ENCODE measurements at places on chromosomes 3 and 15.

DNA sequence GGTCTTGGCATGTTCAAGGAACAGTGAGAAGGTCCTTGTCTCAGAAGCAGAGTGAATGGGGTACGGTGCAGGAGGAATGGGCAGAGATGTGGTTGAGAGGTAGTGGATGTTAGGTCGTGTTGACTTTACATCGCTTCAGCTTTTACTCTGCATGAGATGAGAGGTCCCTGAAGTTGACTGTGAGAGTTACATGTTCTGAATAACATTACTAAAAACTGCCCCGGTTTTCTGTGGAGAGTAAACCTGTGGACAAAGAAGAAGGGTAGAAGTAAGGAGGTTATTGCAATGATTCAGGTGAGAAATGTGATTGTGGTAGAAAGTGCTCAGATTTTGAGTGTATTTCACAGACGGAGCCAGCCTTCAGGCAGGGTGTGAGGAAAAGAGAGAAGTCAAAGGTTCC is 105.6 kb downstream of the ARNT2 start:
- no peak for DNase-seq

DNA sequence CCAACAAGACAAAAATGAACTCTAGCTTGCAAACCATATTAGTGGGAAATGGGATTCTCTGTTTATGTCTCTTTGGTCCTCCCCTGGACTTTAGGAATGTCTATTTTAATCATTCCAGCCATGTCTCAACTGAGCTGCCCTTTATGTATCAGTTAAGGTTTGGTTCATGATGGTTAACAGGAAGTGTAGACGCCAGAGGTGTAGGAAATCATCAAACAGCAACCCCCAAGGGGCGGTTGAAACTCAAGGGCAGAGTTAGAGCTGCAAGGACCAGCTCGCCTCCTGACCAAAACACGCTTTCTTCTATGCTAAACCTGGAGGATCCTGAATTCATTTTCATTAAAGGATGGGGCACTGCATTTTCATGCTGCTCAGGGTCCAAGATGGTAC is 53.7 kb upstream of the HEG1 start:
- no peak for DNase-seq

DNA sequence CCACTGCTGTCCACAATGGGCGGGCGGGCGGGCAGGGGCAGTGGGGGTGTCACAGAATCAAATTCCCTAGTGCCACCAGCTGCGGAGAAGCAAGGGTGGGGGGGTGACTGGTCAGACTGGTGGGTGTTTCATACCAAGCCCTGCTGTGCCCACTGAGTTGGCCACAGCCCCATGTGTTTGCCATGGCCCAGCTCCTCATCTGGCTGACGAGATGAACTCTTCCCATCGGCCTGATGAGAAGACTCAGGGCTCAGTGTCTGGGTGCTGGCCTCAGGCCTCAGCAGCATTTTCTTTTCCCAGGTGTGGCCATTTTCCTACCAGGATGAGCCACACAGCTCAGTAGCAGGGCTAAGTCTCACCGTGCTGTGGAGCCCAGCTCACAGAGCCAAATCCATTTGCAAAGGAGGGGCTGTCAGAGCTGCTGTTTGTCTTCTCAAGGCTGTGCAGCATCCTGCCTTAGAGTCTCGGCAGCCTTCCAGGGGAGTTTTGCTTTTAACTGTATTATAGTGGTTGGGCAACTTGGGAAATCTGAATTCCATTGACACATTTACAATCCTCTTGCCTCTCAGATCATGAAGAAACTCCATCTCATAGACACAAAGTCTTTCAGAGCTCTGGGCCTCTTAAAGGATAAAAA is 176.8 kb downstream of the ABHD5 start:
- DNase-seq = no peak

DNA sequence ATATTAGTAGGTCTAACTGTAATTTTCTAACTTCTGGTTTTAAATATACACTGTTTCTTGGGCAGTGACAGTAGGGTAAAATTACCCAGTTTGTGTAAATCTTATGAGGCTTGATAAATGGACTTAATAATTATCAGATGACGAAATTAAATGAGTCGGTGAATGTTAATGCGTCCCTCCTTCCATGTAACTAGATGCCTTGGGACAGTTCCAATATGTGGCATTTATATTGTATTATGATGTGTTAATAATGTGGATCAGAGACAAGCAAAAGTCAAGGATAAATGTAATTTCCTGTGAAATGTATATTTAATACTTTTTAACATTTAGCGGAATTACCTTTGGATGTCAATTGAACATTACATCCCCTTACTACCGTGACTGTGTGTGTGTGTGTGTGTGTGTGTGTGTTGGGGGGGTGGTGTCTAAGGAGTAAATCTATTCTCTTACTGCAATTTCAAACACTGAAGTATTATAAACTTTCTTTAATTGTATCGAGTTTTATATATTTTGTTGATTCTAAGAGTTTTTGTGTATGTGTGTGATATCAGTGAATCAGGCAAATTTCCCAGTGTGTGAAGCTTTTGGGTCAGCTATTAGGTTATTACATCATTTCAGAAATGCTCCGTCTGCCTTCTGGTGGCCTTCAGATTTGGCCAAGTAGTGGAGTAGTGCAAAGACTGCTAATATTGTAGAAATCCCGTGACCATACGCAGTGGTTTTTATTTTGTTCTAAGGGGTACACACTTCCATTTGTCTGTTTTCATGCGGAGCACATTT is 50.1 kb downstream of the CNTN4 start:
- no peak for DNase-seq

- DNase-seq = no peak
These were observed 88.2 kb downstream of the FAIM start for GRCh38 chr3:138696666-138697370.

DNA sequence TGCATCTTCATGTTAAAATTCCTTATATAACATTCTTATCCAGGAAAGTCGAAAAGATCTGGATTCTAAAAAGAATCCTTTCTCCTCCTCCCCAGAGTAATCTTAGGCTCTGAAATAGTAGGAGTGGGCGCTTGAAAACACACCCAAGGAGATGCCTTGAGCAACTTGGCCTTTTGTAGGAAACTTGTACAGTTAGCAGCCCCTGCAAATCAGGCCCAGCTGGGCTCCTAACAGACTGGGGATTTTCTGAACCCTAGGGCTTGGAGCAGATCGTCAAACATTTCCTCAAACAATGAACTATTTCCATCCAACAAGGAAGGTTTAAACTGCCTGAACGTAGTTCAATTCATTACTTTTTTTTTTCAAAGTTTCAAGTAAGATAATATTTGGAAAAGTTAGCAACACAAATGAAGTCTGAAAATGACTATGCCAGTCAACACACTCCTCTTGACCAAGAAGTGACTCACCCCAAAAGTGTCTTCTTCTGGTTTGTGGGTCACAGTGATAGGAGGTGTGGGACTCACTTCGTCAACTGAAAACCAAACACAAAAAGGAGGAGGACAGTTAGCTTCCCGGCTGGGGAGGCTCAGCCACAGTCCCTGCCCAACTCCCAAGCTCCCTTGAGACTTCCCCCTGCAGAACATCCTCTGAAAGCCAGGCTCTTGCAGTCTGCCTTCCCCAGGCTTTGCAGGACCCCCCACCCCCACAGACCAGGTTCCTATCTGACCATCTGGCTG is 129.7 kb downstream of the NTRK3 start:
- no peak for DNase-seq

DNA sequence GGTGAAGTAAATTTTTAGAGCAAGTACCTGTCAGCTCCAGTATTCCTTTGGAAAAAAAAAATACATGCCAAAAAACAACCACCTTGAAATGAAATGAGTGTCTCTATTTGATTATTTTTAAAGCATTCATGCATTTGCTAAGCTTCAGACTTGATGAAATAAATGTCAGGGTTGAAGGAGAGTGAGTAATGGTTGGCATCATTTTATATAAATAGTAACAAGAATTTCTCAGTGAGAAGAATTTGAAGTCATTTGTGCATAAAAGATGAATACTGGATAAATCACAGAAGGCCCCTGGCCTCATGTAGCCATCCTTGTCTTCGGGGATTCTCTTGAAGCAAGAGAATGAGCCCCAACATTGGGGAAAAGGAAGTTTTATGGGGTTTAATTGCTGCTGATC is 318.4 kb downstream of the LPP start:
- DNase-seq = no peak

DNA sequence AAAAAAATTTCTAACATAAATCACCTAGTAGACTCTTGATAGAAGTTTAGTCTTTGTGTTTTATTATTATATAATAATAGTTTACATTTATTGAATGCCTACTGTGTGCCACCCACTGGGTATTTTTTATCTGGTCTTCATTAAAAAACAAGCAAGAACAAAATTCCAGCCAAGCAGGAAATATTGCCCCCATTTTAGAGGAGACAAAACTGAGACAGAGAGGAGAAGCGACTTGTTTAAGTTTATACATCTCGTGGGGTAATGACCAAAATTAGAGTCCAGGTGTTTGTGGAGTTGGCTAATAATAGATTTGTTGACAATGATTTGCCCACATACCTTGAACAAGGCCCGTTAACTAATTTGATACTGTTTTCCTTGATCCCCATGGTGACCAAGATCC is 33.1 kb upstream of the FBXL22 start:
- no peak for DNase-seq

DNA sequence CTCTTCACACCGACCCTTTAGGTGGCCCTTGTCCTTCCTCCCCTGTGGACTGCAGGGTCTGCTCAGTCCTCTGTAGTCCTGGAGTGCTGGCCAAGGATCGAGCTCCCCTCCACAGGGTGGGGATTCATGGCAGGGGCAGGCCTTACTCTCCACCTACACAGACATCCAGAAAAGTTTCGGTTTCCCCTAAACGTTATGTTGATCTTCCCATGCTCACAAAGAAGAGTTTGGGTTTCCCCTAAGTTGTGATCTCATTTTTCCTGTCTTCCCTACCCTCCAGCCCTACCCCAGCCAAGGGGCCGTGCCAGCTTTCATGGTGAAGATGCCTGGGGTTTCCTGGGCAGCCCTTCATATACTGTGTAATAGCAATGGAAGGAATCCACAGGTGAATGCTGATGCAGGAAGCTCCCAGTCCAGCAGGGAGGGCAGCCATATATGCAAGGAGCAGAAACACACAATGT is 10.3 kb downstream of the STOML1 start:
- DNase-seq = no peak

DNA sequence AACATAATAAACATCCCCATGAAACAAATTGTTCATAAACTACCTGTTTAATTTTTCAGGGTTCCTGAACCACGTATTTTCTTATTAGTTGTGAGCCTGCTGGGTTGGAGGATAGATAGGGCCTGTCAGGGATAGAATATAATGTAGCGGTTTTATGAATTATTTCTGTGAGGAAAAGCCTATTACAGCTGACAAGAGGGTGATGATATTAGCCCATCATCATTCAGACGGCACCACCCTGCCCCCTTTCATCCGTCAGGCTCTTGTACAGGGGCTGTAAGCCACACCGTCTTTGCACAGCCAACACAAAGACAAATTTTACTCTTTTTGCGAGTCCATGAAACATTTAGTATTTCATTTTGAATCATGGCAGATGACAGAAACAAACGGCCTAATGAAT is 335.3 kb upstream of the TMCO5A start:
- DNase-seq = no peak

- no peak for DNase-seq
These were observed 5.6 kb downstream of the SPSB4 start for GRCh38 chr3:141056751-141057171.

- no peak for DNase-seq
These were observed 108.1 kb downstream of the ROBO2 start for GRCh38 chr3:77147836-77148578.

DNA sequence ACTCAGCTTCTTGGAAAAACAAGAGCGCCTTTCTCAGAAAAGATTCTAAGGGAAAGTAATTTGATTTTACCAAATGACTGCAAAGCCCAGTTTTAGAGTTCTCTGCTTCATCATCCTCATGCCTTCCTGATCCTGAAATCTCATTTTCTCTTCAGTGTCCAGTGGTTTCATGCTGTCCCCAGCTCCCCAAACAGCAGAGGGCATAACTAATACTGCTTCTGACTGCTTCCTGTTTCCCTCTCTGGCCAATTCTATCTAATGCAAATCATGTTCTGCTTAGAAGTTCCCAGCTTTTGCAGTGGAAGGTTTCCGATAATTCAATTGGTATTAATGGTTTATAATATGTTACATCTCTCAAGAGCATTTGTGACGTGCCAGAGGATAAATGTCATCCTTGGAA is 161.1 kb downstream of the CLSTN2 start:
- DNase-seq = no peak

GRCh38 chr3:181568248-181568647 is 143.5 kb upstream of the SOX2 start:
- no peak for DNase-seq

DNA sequence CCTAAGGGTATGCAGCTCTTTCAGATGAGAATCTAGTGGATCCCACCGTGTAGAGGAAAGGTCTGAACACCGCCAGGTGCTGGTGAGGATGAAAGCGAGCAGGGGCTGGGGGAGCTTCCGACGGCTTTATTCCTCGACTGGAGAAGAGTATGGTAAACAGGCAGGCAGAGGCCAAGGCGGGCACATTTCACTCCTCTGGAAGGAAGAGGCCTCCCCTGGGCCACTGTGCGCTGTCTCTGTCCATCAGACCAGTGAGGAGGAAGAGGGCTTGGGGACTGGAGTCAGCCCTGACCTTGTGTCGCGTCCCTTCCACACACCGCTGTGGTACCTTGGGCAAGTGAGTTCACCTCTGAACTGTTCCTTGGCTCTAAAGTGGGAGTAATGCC is 4.2 kb downstream of the GHRL start:
- no peak for DNase-seq

DNA sequence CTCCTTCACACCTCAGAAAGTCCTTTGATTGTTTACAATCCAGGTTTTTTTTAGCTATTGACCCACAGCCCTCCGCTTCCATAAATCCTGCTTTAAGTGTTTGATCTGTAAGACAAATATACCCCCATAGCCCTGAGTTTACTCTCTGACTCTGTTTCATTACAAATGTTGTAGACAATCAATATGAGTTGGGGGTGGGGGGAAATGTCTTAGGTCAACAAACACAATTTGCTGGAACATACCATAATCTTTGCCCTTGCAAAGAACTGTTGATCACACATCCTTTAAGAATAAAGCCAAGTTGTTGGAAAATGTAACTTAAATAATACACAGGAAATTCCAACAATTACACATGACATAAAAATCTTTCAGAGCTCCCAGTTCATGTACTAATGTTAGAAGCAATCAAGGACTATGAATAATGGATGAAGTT is 301.8 kb upstream of the SEMA6D start:
- DNase-seq = no peak

GRCh38 chr15:48112242-48112641 is 8.5 kb upstream of the SLC24A5 start:
- no peak for DNase-seq

GRCh38 chr15:66621491-66622467 is 56.0 kb upstream of the LCTL start:
- no peak for DNase-seq

DNA sequence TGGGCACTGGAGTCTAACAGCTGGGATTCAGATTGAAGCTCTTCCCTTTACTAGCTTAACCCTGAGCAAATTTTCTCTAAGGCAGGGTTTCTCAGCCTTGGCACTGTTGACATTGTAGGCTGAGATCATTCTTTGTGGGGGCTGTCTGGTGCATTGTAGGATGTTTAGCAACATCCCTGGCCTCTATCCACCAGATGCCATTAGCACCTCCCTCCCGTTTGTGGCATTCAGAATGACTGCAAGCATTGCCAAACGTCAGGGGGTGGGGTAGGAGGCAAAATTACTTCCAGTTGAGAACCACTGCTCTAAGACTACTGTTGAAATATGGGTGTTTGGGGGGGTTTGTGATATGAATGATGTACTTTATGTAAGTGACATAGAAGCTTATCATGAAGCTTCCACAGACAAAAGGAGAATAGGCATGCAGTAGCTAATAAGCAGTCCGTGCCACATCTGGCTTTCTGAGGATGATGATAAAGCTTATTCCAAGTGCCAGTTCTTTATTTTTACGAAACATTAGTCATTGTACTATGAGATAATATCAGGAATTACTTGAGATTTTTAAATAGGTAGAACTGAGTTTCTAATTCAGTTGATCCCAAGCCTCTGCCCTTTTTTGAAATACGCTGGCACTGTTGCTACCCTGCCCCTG is 39.3 kb downstream of the NKIRAS1 start:
- DNase-seq = no peak

Measured in stimulated activated CD8-positive, alpha-beta memory T cell treated with anti-CD3 and anti-CD28 coated beads, Interleukin-2, amount 100 ng/mL, for 1 hour (primary cell).